ENCODE measurements at places on chromosomes 5 and 9. TPM values are rescaled to one million over a fixed set of nuclear protein-coding genes. Genes with fewer than 3 reads are reported as not detected.

DNA sequence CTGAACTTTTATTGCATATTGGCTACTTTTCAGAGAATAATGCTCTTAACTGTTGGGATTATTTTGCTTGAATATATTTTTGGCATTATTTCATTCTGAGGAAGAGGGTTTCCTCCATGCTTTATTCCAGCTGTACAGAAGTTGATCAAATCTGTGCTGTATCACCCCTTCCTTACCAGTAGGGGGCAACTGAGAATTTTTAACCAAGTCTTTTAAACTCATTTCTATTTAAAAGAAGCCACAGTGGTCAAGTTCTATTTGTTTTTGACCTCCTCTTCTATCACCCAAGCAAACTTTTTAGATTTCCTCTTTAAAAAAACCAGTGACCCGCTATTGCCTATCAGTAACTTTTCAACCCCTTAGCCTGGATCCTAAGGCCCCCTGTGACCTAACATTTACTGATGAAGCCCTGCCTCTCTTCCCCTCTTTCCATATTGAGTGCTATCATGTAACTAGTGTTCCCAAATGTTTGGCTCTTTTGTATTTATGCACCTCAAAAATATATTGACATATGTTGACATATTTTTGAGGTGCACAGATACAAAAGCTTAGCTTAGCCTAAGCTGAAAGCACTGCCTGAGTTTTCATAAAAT is 80.6 kb downstream of the FBXO4 start:
- no peak for DNase-seq

Gene LCN1
- total RNA-seq, result not detected

DNA sequence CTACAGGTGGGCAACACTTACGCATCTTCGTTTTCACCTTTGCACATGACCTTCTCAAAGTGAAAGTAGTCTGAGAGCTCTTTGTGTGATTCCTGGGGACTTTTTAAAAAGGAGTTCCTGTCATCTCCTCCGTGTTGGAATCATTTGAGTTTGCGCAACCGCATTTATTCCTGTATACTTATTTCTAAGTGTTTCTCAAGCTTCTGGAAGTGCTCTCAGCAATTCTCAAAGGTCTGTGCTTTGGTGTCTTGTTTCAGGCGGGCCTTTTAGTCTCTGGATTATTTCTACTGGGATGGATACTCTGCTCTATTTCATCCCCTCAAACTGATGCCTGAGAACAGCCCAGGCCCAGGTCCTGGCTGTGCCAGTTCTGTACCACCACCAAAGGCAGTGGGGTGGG is 226.5 kb upstream of the TUT7 start:
- no peak for DNase-seq

Gene INSL6
- not detected for total RNA-seq

Gene PRELID2
- 14.5 TPM for total RNA-seq

Measured in WTC11 (cell line).